ENCODE measurements at places on chromosomes 4 and X. TPM values are rescaled to one million over a fixed set of nuclear protein-coding genes. Genes with fewer than 3 reads are reported as not detected.
A peak's percentile ranks its signal among the peaks of the same experiment; 100 is the strongest.

Gene ARAF
- 31.4 TPM for total RNA-seq

Gene WDR17
- total RNA-seq, result 2.0 TPM

Gene CENPVL1
- total RNA-seq, result not detected

Gene SPP1
- total RNA-seq, result 11.8 TPM

Gene CENPU
- 5.2 TPM for total RNA-seq

Gene RTL9
- not detected for total RNA-seq

Gene IQCM
- not detected for total RNA-seq

Gene ETNPPL
- total RNA-seq, result not detected

Gene CSN1S1
- not detected for total RNA-seq

- no peaks in the 10 kb centered on the region for H3K27me3 ChIP-seq
- H3K36me3 ChIP-seq, result no peaks in the 10 kb centered on the region
- no peaks in the 10 kb centered on the region for H3K4me1 ChIP-seq
- no peak overlapping the region for H3K4me3 ChIP-seq
- no peak overlapping the region for H3K27ac ChIP-seq
- no peak for DNase-seq
Measured at GRCh38 chr4:146485968-146486367, 35.8 kb downstream of the SLC10A7 start.

GRCh38 chrX:153478746-153479145 lies 8.4 kb upstream of the HAUS7 start:
- no peak for DNase-seq
- no peaks in the 10 kb centered on the region for H3K27me3 ChIP-seq
- H3K36me3 ChIP-seq, result no peaks in the 10 kb centered on the region
- H3K4me3 ChIP-seq, result no peak overlapping the region
- peaks cover 33% of the 10 kb centered on the region for H3K4me1 ChIP-seq
- peak overlapping the region; percentile 72 for H3K27ac ChIP-seq

- H3K27ac ChIP-seq, result no peak overlapping the region
- no peaks in the 10 kb centered on the region for H3K27me3 ChIP-seq
- no peaks in the 10 kb centered on the region for H3K4me1 ChIP-seq
- H3K36me3 ChIP-seq, result no peaks in the 10 kb centered on the region
- no peak for DNase-seq
- no peak overlapping the region for H3K4me3 ChIP-seq
Measured at GRCh38 chr4:184988611-184989010, 29.7 kb upstream of the HELT start.

GRCh38 chrX:53251307-53251706 lies 26.3 kb upstream of the KDM5C start:
- DNase-seq, result no peak
- H3K27me3 ChIP-seq, result no peaks in the 10 kb centered on the region
- peaks cover 9% of the 10 kb centered on the region for H3K36me3 ChIP-seq
- no peak overlapping the region for H3K27ac ChIP-seq
- no peak overlapping the region for H3K4me3 ChIP-seq

DNA sequence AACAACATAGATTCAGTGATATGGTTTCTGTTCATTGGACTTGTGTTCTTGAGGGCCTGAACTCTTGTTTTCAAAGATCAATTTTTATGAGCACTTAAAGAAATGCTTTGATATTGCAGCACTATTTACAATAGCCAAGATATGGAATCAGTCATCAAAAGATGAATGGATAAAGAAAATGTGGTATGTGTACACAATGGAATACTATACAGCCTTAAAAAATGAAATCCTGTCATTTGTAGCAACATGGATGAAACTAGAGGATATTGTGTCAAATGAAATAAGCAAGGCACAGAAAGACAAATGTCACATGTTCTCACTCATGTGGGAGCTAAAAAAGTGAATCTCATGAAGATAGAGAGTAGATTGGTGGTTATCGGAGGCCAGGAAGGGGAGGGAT lies 21.9 kb downstream of the RNF128 start:
- H3K4me3 ChIP-seq, result no peak overlapping the region
- DNase-seq, result no peak
- H3K4me1 ChIP-seq, result no peaks in the 10 kb centered on the region
- H3K27ac ChIP-seq, result no peak overlapping the region
- no peaks in the 10 kb centered on the region for H3K36me3 ChIP-seq

DNA sequence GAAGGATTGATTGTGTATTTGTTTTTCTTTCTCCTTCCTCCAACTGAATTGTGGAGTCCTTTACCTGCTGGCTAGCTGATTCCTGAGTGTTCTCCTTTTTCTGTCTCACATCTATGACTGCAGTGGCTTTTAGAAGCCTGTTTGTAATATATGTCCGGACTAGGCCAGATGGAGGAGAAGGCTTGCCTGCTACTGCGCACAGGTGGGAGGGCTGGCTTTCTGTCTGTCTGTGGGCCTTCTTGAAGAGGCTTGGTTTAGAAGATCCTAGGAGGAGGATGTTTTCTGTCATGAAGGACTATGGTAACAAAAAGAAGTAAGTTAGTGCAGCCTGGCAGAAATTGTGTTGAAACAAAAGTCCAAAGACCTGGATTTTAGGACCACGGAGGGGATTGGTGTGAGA lies 8.5 kb downstream of the PPP1R3F start:
- H3K27ac ChIP-seq, result no peak overlapping the region
- no peak for DNase-seq
- H3K4me3 ChIP-seq, result no peak overlapping the region
- H3K36me3 ChIP-seq, result no peaks in the 10 kb centered on the region
- peaks cover 11% of the 10 kb centered on the region for H3K4me1 ChIP-seq

DNA sequence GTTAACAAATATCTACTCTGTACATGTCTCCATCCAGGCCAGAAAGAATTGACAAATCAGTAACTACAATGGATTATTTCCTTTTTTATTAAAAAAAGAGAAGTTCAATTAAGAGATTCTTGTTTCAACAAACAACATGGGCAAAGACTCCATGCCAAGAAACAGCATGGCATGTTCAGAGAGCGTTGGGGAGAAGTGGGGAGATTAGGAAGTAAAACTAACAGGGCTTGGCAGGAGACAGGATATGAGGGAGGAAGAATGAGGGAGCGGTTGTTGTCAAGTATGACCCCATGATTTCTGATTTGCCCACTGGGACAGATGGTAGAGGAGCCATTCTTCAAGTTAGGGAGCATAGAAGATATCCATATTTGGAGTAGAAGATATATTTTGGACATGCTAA lies 128.4 kb downstream of the RNF150 start:
- no peaks in the 10 kb centered on the region for H3K36me3 ChIP-seq
- DNase-seq, result no peak
- no peak overlapping the region for H3K4me3 ChIP-seq
- H3K27ac ChIP-seq, result no peak overlapping the region
- no peaks in the 10 kb centered on the region for H3K4me1 ChIP-seq
- H3K27me3 ChIP-seq, result no peaks in the 10 kb centered on the region

DNA sequence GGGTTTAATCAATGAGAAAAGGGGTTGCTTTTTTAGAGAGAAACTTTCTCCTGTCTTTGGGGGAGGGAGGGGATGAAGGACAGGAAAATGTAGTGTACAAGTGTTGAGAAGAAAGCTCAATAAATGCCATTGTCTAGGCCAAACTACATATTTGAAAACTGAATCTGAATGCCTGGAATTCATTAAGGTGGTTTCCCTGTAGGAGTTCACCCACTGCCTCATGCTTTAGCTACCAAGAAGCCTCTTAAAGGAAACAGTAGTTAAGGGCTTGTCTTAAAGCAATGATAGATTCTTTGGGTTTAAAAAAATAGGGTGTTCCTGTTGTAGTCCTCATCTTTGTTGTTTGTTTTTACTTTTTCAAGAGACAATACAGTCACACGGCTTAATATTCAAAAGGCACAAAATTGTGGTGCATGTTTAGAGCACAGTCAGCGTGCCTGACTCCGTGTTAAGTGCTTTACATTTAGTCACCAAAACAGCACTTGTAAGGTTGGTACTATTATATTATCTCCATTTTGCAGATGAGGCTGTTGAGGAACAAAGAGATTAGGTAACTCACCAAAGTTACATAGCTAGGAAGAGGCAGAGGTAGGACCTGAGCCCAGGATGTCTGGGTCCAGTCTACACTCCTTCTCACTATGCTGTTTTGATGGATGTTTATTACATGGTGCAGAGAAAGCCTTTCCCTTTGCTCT lies 46.0 kb downstream of the FNIP2 start:
- H3K4me1 ChIP-seq, result peaks cover 31% of the 10 kb centered on the region
- H3K27me3 ChIP-seq, result no peaks in the 10 kb centered on the region
- H3K36me3 ChIP-seq, result no peaks in the 10 kb centered on the region

GRCh38 chr4:141609243-141609642 lies 27.1 kb upstream of the IL15 start:
- H3K36me3 ChIP-seq, result no peaks in the 10 kb centered on the region
- no peak overlapping the region for H3K4me3 ChIP-seq

- H3K27ac ChIP-seq, result no peak overlapping the region
- no peak overlapping the region for H3K4me3 ChIP-seq
- no peaks in the 10 kb centered on the region for H3K36me3 ChIP-seq
- DNase-seq, result no peak
Measured at GRCh38 chr4:6049985-6050384, 31.8 kb upstream of the C4orf50 start.

DNA sequence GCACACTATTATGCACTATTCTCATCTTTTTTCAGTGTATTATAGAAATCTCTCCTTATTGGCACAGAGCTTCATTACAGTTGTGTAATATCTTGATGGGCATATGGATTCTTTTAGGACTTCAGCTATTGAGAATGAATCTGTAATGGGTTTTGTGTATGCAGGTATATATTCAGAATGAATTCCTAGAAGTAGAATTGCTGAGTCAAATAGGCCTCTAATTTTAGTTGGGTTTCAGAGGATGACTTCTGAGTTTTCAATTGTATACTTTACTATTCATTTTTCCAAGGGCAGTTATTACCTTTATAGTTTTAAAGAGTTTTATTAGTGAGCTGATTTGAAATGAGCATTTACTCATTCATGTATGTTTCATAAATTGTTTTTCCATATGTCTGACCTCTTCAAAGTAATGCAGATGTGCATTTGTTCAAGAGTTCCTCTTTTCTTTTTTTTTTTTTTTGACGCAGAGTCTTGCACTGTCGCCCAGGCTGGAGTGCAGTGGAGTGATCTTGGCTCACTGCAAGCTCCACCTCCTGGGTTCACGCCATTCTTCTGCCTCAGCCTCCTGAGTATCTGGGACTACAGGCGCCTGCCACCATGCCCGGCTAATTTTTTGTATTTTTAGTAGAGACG lies 19.5 kb downstream of the CASP6 start:
- peaks cover 8% of the 10 kb centered on the region for H3K36me3 ChIP-seq
- DNase-seq, result no peak
- H3K4me1 ChIP-seq, result no peaks in the 10 kb centered on the region
- H3K4me3 ChIP-seq, result no peak overlapping the region

GRCh38 chrX:115958687-115959359 lies 211.7 kb upstream of the AGTR2 start:
- H3K4me1 ChIP-seq, result no peaks in the 10 kb centered on the region
- DNase-seq, result no peak
- H3K4me3 ChIP-seq, result no peak overlapping the region
- no peak overlapping the region for H3K27ac ChIP-seq
- no peaks in the 10 kb centered on the region for H3K36me3 ChIP-seq

GRCh38 chr4:15833801-15834200 lies 55.7 kb downstream of the CD38 start:
- H3K27ac ChIP-seq, result no peak overlapping the region
- no peaks in the 10 kb centered on the region for H3K27me3 ChIP-seq
- no peak for DNase-seq
- no peaks in the 10 kb centered on the region for H3K4me1 ChIP-seq
- no peak overlapping the region for H3K4me3 ChIP-seq

DNA sequence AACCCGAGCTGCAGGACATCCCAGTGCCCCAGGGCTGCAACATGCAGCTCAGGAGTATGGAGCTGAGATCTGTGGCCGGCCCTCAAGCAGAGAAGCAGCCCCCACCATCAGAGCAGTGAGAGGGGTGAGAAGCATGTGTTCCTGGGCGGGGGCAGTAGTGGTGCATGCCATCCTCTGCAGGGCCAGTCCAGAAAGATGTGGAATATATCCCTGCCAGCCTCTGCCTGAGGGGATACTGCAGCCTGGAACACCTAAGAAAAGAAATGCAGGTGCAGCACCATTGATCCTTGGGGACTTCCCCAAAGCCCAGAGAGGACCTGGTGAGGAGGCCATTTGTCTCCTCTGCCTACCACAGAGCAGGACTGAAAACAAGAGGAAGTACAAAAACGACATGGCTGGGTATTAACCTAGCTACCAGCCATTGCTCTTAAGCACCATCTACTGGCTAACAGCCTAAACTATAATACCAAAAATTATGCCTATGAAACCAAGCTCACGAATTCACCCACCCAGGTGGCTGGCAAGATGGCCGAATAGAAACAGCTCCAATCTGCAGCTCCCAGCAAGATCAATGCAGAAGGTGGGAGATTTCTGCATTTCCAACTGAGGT lies 158.8 kb downstream of the ADGRA3 start:
- H3K4me3 ChIP-seq, result no peak overlapping the region
- H3K36me3 ChIP-seq, result no peaks in the 10 kb centered on the region

DNA sequence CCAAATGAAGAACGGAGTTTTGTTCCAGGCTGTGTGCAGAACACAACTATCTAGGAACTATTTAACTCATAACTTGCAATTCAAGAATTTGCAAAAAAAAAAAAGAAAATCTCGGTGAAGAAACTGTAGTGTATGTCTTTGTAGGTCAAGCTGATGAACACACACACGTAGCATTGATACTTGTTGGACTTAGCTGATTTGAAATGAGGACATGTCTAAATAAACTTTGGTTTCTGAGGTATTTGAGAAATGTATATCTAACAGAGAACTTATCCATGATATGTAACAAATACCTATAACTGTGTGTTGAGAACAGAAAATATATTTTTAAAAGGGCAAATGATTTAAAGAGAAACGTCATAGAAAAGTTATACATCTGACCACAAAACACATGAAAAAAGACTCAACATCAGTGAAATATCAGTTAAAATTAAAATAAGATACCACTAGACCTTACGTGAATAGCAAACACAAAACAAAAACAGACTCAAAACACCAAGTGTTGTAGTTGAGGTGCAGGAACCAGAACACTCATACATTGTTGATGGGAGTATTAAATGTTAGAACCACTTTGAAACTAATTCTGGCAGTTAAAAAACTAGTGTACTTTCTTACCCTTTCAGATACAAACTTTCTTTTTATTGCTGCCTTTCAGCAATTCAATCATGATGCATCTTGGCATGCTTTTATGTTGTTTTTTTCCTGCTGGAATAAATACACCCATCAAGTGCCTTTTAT lies 1535.8 kb upstream of the PCDH10 start:
- no peaks in the 10 kb centered on the region for H3K27me3 ChIP-seq
- DNase-seq, result no peak
- H3K36me3 ChIP-seq, result no peaks in the 10 kb centered on the region
- no peak overlapping the region for H3K27ac ChIP-seq
- no peaks in the 10 kb centered on the region for H3K4me1 ChIP-seq

DNA sequence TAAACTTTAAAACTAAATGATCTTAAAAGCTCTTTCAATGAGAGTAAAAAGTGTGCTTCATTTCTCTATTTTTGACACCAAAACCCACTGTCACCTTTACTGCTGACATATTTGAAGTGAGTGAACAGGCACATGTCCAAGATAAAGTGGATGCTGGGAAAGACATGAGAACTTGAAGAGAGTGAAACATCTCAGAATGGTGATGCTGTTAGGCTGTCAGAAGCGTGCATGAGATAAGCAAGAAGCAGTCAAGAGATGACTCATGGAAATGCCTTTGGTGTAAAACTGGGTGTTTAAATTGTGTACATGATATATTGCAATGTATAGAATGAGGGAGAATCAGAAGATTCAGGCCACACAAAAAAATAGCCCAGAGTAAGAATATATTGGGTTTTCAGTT lies 21.8 kb upstream of the GBA3 start:
- no peaks in the 10 kb centered on the region for H3K4me1 ChIP-seq
- DNase-seq, result no peak
